Spinal cord (tissue), 10 donors: ENCODE measurements at places on chromosomes 2 and 18.

GRCh38 chr2:102282678-102283091, 28.7 kb upstream of the IL1RL1 start:
- no peak for DNase-seq
- H3K4me3 ChIP-seq: no peak overlapping the region
- H3K27me3 ChIP-seq: no peaks in the 10 kb centered on the region
- H3K27ac ChIP-seq: no peak overlapping the region
- H3K36me3 ChIP-seq: no peaks in the 10 kb centered on the region

- H3K27ac ChIP-seq: no peak overlapping the region
- H3K4me1 ChIP-seq: no peaks in the 10 kb centered on the region
- DNase-seq: no peak
- no peaks in the 10 kb centered on the region for H3K27me3 ChIP-seq
- H3K36me3 ChIP-seq: peaks cover 2% of the 10 kb centered on the region
These were observed 7.5 kb downstream of the ACYP2 start for GRCh38 chr2:54122939-54123338.

DNA sequence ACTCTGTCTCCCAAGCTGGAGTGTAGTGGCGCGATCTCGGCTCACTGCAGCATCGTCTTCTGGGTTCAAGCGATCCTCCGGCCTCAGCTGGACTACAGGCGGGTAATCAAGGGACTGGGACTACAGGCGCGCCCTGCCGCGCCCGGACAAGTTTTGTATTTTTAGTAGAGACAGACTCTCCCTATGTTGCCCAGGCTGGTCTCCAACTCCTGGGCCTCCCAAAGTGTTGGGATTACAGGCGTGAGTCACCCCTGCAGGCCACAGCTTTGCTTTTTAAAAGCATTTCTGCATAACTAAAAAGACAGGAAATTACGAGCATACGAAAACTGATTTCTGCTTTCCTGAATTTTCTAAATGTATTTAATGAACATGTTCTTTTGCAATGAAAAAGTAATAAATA, 916 bp upstream of the OSBPL1A start:
- no peak overlapping the region for H3K27ac ChIP-seq
- no peak overlapping the region for H3K4me3 ChIP-seq
- no peaks in the 10 kb centered on the region for H3K27me3 ChIP-seq
- H3K36me3 ChIP-seq: no peaks in the 10 kb centered on the region

- no peak for DNase-seq
- peak overlapping the region; percentile 54 for H3K27ac ChIP-seq
- no peaks in the 10 kb centered on the region for H3K36me3 ChIP-seq
These were observed 31.5 kb upstream of the NFE2L2 start for GRCh38 chr2:177296040-177296439.

DNA sequence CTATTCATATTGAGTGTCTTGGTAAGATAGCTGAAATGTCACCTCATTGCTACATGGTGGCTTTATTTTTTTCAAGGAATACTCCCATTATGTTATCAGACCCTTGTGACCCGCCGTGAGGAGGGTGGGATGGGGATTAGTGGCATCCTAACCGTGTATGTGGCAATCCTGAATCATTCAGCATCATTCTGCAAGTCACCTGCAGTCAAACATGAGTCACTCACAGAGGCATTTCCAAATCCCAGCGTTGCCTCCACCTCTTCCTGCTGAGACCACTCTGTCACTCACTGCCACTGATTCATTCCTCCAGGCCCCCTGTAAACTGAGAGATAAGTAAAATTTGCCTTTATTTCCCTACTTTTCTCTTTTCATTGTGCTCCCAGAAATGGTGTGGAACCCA, 307.4 kb upstream of the KLHL29 start:
- no peaks in the 10 kb centered on the region for H3K4me1 ChIP-seq
- DNase-seq: no peak
- no peaks in the 10 kb centered on the region for H3K36me3 ChIP-seq
- H3K27me3 ChIP-seq: no peaks in the 10 kb centered on the region
- no peak overlapping the region for H3K4me3 ChIP-seq

- H3K27ac ChIP-seq: no peak overlapping the region
- no peaks in the 10 kb centered on the region for H3K36me3 ChIP-seq
- no peaks in the 10 kb centered on the region for H3K27me3 ChIP-seq
- no peak overlapping the region for H3K4me3 ChIP-seq
- H3K4me1 ChIP-seq: peaks cover 5% of the 10 kb centered on the region
These were observed 43.8 kb downstream of the MAIP1 start for GRCh38 chr2:199999166-199999565.

DNA sequence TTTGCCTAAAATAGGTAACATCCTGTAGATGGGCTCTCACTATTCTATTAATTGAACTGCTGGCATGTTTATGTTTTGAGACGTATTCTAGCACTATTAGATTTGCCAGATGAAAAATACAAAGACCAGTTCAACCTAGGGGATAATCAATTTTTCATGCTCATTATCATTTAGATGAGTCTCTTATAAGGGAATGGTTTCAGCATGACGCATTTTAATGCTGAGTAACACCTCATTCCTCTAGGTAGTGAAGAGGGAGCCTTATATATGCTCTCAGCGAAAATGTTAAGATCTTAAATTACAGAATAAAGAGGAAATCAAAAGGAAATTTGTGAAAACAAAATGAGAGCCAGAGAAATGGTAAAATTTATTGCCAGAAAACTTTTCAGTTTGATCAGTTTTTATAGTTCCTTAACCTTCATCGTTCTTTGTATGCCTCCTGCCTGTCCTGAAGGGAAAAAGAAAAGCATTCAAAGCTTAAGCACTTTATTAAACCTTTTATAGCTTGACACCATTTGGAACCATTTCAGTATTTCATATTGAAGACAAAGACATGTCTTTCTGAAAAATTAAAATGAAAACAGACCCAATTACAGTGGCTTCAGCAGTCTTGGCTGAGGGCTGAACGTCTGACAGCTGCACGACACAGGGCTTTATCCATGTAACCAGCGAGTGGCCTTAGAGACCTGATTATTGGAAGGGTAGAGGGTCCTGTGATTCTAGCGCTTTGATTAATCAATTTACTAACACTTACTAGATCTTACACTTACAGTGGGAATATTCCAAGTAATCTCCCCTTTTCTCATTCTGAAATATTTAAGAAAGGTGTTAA, 112.8 kb downstream of the ADCYAP1 start:
- no peak overlapping the region for H3K27ac ChIP-seq
- no peak for DNase-seq
- no peaks in the 10 kb centered on the region for H3K36me3 ChIP-seq
- no peaks in the 10 kb centered on the region for H3K27me3 ChIP-seq
- H3K4me1 ChIP-seq: no peaks in the 10 kb centered on the region

DNA sequence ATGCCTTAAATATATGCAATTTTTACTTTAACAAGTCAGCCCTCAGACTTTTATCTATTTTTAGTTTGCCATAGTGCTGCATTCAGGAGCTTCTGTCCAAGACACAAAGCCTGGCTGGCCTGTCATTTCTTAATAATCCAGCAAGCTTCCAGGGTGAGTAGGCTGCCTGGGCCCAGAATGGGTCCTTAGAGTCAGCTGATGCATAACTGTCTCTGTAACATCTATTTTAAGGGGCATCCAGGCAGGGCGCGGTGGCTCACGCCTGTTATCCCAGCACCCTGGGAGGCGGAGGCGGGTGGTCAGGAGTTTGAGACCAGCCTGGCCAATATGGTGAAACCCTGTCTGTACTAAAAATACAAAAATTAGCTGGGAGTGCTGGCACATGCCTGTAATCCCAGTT, 11.8 kb upstream of the GNLY start:
- peaks cover 12% of the 10 kb centered on the region for H3K4me1 ChIP-seq
- H3K36me3 ChIP-seq: no peaks in the 10 kb centered on the region
- H3K27me3 ChIP-seq: no peaks in the 10 kb centered on the region
- no peak for DNase-seq

DNA sequence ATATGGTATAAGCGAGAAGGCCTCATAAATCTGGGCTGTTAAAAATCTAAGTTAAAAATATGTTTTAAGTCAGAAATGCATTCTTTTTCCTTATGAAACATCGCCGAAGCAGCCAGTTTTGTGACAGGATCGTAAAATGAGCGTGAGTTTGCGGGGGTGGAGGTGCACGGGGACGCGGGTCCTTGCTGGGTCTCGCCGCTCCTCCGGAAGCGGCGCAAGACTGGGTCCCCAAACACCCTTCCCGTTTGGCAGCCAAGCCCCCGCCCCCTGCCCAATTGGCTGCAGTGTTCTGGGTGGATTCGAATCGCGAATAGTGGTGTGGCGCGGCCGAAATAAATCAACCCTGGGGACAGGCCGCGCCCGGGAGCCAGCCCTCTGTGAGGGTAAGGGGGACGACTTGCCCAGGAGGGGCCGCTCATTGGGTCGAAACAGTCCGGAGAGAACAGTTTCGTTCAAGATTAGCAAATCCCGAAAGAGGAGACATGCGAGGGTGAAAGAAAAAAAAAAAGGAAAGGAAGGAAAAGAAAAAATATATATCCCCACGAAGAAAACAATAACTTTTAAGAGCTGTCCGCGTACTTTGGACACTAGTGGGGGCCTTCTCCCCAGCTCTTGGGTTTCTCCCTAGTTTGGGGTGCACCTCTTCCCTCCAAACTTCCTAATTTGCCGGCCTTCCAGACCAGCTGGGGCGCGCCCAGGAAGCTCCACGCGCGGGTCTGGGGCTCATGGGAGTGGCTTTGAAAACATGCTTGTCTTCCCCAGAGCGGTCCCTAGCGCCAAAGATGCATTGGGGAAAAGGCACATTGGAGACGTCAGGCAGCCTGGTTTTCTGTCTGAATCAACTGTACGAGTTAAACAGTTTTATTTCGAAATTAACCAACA, 3.1 kb upstream of the GATA6 start:
- H3K36me3 ChIP-seq: no peaks in the 10 kb centered on the region
- H3K4me3 ChIP-seq: no peak overlapping the region
- H3K27ac ChIP-seq: no peak overlapping the region
- H3K4me1 ChIP-seq: peaks cover 48% of the 10 kb centered on the region

- H3K4me1 ChIP-seq: no peaks in the 10 kb centered on the region
- no peaks in the 10 kb centered on the region for H3K27me3 ChIP-seq
- no peak for DNase-seq
- H3K4me3 ChIP-seq: no peak overlapping the region
These were observed 63.6 kb downstream of the SLC35F5 start for GRCh38 chr2:113692698-113693428.

DNA sequence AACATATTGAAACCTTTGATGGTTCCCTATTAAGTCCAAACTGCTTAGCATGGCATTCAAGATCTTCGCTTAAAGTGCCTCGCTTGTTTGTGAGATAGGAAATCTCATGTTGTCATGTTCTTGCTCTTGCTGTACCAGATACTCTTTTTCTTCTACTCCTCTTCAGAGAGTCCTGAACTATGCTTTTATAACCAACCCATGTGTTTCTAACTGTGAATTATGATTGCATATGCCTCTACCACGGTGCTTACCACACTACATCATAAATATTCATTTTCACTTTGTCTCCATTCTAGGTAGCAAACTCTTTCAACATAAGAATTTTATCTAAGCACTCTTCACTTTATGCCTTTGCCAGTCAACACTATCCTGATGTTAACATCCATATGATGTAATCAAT, 23.6 kb downstream of the STAT4 start:
- H3K4me1 ChIP-seq: no peaks in the 10 kb centered on the region
- H3K4me3 ChIP-seq: no peak overlapping the region
- H3K36me3 ChIP-seq: no peaks in the 10 kb centered on the region
- H3K27ac ChIP-seq: no peak overlapping the region

DNA sequence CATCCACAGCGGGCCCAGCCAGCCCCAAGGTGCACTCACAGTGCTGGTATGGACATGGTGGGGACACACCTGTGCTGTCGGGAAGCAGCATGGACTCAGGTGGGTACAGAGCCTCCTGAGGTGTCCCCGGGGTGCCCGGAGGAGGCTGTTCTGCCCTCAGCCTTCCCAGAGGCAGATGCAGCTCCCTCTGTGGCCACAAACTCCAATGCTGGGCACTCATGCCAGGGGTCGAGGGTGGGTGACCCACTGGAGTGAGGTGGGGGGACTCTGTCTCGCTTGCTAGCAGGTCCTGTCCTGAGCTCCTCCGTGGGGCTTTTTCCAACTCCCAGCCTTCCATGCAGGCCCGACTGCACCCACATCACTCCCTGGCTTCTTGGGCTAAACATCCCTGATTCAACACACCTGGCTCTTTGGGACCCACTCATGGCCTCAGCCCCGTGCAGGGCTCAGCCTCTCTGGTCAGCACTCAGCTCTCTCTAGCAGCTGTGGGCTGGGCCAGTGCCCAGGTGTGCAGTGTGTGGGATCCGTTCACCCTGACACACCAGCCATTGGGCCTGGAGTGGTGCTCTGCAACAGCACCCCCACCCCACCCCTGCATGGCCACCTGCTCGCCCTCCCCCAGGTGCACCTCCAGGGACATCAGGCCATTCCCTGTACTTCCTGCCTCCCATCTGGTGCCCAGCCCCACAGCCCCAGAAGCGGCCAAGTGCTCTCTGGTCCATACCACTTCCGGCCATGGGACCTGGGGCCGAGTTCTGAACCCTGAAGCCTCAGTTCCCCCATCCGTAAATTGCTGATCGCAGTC, 16.0 kb downstream of the RAMP1 start:
- no peak overlapping the region for H3K27ac ChIP-seq
- DNase-seq: no peak
- peaks cover 64% of the 10 kb centered on the region for H3K4me1 ChIP-seq

- H3K4me1 ChIP-seq: no peaks in the 10 kb centered on the region
- DNase-seq: no peak
- H3K4me3 ChIP-seq: no peak overlapping the region
- no peak overlapping the region for H3K27ac ChIP-seq
These were observed 164.1 kb upstream of the ZSWIM2 start for GRCh38 chr2:187013058-187013457.

DNA sequence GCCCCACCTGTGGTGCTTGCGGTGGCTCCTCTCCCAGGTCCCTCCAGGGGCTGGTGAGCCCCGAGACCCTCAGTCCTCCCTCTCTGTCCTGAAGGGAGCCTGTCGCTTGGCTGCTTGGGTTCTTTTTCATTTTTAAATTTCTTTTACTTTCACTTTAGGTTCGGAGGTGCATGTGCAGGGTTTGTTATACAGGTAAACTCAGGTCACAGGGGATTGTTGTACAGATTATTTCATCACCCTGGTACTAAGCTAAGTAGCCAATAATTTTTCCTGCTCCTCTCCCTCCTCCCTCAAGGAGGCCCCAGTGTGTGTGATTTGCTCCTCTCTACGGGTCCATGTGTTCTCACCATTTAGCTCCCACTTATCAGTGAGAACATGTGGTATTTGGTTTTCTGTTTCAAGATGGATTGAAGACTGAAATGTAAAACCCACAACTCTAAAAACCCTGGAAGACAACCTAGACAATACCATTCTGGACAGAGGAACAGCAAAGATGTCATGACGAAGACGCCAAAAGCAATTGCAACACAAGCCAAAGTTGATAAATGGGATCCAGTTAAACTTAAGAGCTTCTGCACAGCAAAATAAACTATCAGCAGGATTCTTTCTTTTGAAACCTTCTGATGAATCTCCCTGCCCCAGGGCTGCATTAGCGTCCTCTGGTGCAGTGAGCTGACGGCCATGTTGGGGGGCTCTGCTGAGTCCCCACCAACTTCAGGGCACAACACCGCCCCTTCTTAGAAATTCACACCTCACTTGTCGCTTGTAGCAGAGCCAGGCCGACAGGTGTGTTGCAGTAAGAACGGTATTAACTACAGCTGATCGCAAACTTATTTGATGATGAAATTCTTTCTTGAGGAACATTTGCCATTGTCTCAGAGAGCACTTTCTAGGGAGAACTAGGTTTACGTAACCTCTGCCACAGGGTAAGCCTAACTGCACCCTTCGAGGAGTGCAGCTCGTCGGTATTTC, 135.3 kb downstream of the ZNF236 start:
- no peak overlapping the region for H3K4me3 ChIP-seq
- H3K4me1 ChIP-seq: peaks cover 22% of the 10 kb centered on the region
- H3K27ac ChIP-seq: no peak overlapping the region
- DNase-seq: no peak
